ENCODE measurements at places on chromosomes 2 and 18.

GRCh38 chr2:2875831-2876230 lies 501.8 kb downstream of the EIPR1 start:
- no peak for DNase-seq

- no peak for DNase-seq
Observed at GRCh38 chr2:74512744-74513604, 1.3 kb upstream of the TLX2 start.

- DNase-seq, result no peak
Observed at GRCh38 chr18:47689371-47689770, 241.1 kb downstream of the SMAD2 start.

DNA sequence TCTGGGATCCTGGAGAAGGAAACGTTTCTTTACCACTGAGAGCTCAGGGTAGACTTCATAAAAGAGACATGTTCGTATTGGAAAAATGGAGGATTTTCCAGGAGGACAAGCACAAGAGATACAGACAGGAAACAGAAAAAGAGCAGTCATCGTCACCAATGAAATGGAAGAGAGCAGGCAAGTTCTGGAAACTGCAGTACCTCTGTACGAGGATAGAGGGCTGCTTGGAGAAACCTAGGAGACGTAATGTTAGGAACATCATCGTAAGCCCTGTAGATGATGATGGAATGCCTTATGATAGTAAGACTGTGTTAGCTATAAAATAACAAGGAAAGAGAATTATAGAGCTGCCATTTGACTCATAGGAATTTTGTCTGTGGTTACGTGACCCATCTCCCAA lies 121.1 kb upstream of the KLHL14 start:
- no peak for DNase-seq

DNA sequence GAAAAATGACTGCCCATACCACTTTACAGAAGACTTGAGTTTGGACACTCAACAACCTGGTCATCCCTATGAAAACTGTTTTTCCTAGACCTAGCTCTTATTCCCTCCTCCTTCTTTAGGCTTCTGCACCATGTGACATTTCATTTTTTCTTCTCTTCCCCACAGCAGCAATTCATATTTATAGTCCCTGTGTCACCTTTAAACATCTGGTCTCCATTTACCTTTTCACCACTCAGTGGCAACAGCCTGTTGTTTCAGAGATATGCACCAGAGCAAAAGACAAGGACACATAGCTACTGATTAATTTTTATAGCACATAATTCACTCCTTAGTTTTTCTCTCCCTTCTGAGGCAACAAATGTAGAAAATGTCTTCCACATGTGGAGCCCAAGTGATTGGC lies 118.7 kb downstream of the RIT2 start:
- DNase-seq, result no peak

DNA sequence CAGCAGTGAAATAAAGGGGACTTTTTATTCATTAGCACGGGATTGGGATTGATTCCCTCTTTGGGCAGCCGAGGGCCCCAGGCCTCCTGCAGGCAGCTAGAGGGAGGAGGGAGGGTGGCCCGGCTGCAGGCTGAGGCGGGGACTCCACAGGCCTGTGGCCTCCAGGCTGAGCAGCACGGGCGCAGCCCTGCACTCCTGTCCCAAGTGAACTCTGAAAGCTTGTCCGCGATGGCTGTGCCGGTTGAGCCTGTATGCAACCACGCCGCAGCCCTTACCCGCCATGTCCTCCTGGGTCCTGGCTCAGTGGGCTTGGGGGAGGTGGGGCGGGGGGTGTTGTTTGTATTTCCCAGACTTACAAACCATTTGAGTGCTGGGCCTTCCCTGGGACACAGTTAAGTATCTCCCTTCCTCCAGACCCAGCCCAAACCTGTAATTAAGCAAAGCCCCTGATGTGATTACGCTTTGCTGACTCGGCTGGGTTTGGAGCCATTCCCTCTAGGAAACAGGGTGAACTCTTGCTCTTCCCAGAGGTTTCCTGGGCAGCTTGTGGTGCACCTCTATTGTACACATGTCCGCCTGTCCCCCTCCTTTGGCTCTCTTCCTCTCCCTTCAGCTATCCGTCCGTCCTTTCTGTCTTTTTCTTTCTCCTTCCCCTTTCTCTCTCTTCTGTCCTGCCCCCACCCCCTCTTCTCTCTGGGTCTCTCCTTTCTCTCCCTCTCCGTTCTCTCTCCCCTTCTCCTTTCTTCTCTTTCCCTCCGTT lies 5.3 kb downstream of the GLI2 start:
- DNase-seq, result no peak

GRCh38 chr2:25664183-25664964 lies 9.0 kb downstream of the DTNB start:
- no peak for DNase-seq

DNA sequence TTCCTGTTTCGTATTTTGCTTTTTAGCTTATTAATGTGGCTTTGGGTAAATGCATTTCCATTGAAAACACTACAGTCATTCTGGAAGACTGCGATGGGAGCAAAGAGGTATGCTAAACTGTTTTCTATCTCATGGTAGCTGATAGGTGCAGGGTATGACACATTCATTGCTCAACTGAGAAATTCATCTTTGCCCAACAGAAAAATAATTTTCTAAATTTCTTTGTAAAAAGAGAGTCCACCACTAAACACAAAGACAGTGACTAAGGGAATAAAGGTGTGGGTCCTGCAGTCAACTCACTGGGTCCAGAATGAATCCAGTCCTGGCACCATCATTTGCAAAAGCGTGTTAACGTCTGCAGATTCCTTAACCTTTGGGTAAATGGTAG lies 19.9 kb downstream of the ERMN start:
- DNase-seq, result no peak

DNA sequence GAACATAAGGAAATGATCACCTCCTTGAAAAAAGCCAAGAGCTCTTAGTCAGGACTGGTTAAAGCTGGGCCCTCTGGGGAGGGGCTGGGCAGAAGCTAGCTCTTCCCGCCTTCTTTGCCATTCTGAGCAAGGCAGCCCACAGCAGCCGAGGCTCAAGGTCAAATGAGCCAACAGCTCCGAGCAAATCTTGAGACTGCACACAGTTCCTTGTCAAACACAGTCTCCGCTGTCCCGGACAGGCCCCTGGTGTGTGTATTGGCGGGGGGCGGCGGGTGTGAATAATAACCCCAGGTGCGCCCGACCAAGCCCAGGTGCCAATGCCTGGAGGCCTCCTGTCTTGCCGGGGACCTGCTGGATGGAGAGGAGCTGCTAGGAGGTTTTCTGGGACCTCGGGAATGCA lies 46.4 kb upstream of the ACAA2 start:
- DNase-seq, result no peak

- DNase-seq, result no peak
Observed at GRCh38 chr2:139917690-139918384, 1137.6 kb upstream of the NXPH2 start.

All from stimulated activated CD8-positive, alpha-beta memory T cell treated with anti-CD3 and anti-CD28 coated beads, Interleukin-15, amount 100 ng/mL, for 48 hours (primary cell).